Stimulated activated CD8-positive, alpha-beta memory T cell treated with anti-CD3 and anti-CD28 coated beads, Interleukin-4, amount 100 ng/mL, for 24 hours (primary cell): ENCODE measurements at places on chromosomes 7 and 10.

GRCh38 chr10:96720422-96721206, at the start of gene PIK3AP1:
TSS of gene PIK3AP1 (minus strand) at chr10:96720514. CDS start at chr10:96720394, 120 bp downstream.
- peak; percentile 24 for DNase-seq

GRCh38 chr10:14609178-14609577, 165.5 kb downstream of the FAM107B start:
- no peak for DNase-seq

DNA sequence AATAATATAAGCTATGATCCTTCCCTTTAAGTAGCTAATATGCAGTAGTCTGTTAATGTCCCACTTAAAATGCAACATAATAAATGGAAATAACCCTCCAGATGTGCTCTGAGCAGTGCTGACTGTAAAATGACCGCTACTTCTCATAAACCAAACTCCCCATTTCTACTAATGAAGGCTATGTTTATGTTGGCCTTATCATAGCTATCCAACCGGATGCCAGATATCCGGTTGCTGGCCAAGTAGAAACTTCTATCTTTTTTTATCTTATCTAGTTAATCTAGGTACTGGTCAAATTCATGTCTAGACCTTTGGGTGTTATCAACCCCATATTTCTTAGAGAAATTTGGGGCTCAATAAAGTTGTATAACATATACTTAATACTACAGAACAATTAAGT, 56.6 kb downstream of the CHRM2 start:
- no peak for DNase-seq

DNA sequence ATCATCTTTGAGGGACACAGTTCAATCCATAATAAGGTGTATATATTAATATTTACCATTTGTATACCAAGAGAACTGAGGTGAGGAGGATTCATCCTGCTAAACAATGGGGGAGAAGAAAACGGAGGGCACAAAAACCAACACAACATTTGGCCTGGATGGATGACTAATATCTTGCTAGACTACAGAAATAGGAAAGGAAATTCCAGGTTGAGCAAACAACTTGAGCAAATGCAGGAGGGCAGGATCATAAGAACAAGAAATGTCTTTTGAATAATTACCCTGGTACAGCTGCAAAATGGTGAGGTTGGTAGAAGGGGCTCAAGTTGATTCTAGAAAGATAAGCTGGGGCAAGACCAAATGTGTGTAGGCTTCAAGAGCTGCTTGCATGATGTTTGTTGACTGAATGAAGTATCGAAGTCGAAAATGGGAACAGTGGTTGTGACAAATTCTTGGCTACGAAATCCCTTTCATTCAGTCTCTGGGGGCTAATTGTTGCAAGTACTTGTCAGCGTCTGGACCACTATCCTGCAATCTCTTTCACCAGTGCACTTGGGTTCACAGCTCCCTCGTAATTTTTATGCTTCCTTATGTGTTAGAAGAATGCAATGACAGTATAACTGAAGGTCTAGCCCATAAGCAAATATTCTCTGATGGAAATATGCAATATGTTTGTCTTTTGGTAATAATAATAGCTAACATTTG, 176.2 kb downstream of the PTEN start:
- no peak for DNase-seq

- no peak for DNase-seq
Measured at GRCh38 chr10:27815846-27816245, 70.2 kb upstream of the MKX start.
